Trophoblast cell (in vitro differentiated cells and primary cell): ENCODE measurements at places on chromosomes 16 and 17.

DNA sequence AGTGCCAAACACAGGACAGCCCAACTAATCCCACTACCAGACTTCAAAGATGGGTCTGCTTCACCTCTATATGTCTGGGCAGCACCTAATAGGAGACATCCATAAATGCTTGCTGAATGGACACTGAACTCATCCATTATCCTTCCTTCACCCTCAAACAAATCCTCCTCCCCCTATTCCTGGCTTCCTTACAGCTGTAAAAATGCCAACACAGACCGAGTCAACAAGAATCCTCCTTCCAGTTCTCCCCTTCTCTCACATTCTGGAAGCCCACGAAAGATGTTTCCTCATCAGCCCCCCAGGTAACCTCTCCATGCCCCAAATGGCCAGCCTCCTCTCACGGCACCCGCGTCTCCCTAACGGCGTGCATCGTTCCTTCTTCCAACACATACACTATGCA, 12.3 kb downstream of the PELP1 start:
- DNase-seq: no peak

- DNase-seq: no peak
Observed at GRCh38 chr17:65139101-65139764, 2.1 kb downstream of the RGS9 start.

DNA sequence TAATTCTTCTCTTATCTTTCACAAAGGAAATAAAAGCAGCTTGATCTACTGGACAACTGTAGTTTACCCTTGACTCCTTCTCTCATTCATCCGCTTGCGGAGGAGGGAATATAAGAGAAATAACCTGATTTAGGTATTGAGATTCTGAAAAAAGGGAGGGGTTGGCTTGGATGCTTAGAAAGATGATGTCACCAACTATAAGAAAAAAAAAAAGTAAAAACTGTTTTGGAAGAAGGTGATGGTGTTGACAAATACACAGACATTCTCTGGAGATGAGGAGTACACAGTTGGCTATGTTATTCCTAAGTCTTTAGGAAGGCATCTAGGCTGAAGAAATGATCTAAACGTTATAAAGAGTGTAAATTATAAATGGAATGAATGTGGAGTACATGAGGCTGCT, 103.3 kb downstream of the TMEM114 start:
- DNase-seq: no peak

- DNase-seq: no peak
Observed at GRCh38 chr17:73588891-73589290, 55.4 kb downstream of the SDK2 start.

- no peak for DNase-seq
Observed at GRCh38 chr17:53100126-53100525, 722.6 kb upstream of the KIF2B start.

DNA sequence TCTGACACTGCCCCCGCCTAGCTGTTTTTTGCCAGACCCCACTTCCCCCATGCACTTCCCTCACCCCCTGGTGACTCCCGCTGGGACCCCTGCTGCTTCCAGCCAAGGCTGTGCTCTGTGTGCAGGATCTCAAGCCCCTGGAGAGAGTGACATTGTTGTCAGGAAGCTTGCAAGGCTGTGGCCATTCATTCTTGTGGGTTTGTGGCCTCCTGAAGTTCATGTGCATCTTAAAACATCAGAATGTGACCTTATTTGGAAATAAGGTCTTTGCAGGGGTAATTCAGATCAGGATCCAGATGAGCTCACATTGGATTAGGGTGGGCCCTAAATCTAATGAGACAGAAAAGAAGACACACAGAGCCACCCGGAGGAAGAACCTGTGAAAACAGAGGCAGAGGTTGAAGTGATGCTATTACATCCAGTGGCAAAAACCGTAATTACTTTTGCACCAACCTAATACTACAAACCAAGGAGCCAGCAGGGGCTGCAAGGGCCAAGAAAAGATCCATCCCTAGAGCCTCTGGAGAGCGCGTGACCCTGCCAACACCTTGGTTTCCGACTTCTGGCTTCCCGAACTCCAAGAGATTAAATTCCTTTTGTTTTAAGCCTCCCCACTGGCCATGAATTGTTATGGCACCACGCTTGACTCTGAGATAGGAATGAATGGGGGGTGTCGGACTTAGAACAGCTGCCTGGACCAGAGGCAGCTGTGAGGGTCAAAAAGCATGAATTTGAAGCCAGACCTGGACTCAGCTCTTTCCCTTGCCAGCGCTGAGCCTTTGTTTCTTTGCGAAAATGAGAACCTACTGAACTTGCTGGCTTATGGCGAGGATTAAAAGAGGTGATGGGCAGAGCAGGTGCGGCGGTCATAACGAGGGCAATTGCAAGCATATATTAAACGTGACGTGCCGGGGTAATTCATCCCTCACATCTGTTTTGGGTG, 75.5 kb downstream of the BMERB1 start:
- DNase-seq: no peak

- DNase-seq: peak; percentile 96
Observed at GRCh38 chr17:12730931-12731521, 58.3 kb upstream of the ARHGAP44 start.

GRCh38 chr16:27374804-27375425, 27.1 kb upstream of the IL21R start:
- DNase-seq: peak; percentile 69

DNA sequence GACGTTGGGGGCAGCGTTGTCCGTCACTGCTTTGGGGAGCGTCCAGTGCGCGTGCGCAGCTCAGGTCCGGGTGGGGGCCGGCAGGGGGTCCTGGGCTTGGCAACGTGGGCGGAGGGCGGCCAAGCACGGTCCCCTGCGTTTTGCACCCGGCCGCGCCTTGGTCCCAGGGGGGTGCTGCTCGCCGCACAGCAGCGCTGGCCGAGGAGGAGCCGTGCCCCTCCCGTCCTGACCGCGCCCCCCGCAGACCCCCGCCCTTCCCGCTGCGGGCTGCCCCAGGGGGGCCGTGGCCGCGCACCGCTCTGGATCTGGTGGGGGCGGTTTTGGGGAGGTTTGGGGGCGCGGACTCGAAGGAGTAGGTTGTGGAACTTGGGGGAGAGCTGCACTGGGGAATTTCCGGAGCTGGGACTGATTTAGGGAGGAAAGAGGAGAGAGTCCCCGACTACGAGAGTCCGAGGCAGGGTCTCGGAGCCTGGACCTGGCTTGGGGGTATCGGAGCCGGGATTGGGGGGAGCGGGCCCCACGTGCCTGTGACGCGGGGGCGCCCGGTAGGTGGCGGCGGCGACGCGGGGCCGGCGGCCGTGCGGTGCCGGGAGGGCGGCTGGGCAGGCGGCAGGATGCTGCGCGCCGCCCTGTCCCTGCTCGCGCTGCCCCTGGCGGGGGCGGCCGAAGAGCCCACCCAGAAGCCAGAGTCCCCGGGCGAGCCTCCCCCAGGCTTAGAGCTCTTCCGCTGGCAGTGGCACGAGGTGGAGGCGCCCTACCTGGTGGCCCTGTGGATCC, at the start of gene SLC9A5:
Gene SLC9A5 (plus strand): TSS at position 579 of the 777 bp plus-strand sequence. CDS start 36 bp downstream, at position 615.
- no peak for DNase-seq

DNA sequence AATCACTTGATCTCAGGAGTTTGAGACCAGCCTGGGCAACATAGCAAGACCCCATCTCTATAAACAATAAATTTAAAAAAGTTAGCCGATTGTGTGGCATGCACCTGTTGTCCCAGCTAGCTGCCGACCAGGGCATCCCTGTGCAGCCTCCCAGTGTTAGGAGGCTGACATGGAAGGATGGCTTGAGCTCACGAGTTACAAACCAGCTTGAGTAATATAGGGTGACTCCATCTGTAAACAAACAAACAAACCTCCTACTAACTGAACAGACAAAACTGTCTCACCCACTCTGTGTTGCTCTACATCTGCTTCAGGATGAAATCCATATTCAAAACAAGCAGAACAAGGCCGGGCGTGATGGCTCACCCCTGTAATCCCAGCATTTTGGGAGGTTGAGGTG, 6.9 kb upstream of the PRSS27 start:
- no peak for DNase-seq

GRCh38 chr16:80161799-80162739, 378.7 kb upstream of the DYNLRB2 start:
- DNase-seq: no peak

GRCh38 chr17:48723423-48724250, 652 bp downstream of the PRAC2 start:
- DNase-seq: no peak

DNA sequence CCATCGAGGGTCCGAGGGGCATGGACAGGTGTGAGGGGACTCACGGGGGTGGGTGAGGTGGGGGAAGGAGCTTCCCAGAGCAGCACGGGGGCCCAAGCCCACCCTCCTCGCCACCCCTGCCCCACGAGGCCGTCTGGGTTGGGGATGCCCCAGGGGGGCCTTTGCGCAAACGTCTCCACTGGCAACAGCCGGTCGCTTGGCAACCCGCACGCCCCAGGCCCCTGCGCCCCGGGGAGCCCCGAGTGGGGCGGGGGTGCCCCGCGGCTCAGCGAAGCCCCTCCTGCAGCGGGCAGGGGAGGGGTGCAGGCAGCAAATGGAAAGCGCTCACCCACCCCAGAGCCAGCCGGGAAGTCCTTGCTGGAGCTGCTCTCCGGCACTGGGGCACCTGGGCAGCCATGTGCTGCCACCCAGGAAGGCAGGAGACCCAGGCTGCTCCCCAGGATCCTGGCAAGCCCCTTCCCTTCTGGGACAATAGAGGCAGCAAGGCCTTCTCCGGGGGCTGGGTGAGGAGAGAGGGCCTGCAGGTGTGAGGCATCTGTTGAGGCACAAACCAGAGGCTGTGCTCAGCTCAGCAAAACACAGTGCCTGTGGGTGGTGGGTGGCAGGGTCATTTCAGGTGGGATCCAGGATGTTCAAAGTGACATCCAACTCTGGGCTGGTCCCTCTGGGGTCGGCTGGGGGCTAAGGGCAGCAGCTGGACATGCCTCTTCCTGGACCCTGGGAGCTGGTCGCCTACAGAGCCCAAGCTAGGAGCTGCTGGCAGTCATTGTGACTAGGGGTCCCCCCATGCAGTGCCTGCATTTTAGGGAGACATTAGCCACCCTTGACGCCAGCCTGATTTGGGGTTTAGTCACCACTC, 80.9 kb upstream of the CBX4 start:
- DNase-seq: no peak

DNA sequence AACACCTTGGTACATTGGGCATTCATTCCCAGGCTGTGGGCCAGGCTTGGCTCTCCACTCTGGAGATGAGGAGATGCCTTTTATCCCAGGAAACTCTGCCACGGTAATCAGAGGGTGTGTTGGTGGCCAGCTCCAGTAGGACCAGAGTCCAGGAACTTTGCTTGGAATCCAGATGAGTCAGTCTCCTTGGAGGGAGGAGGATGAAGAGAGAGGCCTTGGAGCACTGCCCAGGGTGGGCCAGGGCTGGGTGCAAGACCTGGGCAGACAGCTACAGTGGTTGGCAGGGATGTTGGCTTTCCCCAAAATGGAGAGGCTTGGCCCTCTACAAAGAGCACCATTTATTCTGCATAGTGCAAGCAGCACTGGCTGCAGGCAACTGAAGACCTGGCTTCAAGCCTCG, 209.0 kb downstream of the RGS9 start:
- no peak for DNase-seq

- no peak for DNase-seq
Observed at GRCh38 chr17:72236980-72237633, 116.3 kb downstream of the SOX9 start.

GRCh38 chr16:8888951-8889892, 7.1 kb downstream of the LITAFD start:
- DNase-seq: no peak
